CD4-positive, alpha-beta T cell treated with Interleukin-10 for 1 hour (primary cell): ENCODE measurements at places on chromosomes 7 and 10.

GRCh38 chr10:131533846-131534526 is 222.5 kb upstream of the TCERG1L start:
- DNase-seq, result no peak

DNA sequence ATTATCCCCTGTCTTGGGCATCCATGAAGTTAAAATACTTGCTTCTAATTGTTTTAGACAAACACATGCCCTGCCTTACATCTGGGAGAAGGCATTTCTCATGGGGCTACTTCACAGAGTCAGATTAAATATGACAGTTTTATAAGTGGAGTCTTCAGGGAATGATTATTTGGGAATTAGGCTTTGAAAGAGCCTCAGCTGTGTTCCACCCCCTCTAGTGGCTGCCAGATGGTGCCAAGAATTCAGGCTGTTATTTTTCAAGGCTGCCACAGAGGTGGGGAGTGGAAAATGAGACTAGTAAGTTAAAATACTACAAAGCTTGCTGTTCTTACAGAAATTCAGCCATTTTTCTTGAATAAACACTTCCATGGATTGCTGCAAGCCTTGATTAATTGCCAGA is 45.8 kb upstream of the DNAH11 start:
- DNase-seq, result no peak

- no peak for DNase-seq
Observed at GRCh38 chr10:75276069-75276872, 40.5 kb upstream of the COMTD1 start.

- DNase-seq, result no peak
Observed at GRCh38 chr7:38702002-38702535, 70.9 kb upstream of the AMPH start.

DNA sequence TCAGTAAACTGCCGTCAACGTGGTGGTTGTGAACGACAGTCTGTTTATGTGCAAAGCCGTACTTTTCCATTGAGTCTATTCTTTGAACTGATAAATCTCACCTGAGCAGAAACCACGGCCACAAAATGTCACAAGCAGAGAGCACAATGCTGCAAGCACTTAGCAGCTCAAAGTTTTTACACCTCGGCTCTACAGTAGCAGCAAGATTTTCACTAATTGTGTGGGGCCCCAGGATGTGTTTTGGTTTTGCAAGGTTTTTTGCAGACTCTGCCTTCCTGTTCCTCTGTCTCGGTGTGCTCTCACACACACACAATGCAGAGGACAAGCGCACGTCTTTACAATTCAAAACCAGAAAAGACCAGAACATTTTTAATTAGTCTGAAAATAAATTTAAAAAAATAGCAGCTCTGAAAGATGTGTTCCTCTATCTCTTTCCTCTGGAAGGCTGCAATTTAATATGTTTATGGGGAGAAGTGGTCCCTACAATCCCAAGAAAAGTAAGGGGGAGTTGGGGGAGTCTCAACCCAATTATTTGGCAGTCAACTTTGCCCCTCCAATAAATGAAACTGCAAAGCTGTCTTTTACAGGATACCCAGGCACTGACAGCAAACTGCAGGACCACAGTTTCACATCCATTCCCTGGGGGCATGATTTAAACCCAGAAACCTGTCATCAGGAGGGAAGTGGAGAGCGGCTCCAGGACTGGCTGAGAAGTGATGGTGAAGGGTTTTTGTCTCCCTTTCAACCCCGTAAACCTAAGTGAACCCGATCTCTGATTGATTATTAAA is 73.8 kb upstream of the SFMBT2 start:
- DNase-seq, result peak; percentile 74

- no peak for DNase-seq
Observed at GRCh38 chr10:30704026-30704600, 74.6 kb upstream of the LYZL2 start.

- no peak for DNase-seq
Observed at GRCh38 chr10:31073211-31073610, 41.5 kb upstream of the ZNF438 start.

- no peak for DNase-seq
Observed at GRCh38 chr10:114022766-114023597, 20.7 kb upstream of the ADRB1 start.

GRCh38 chr7:4575254-4575653 is 106.8 kb upstream of the FOXK1 start:
- DNase-seq, result no peak

- no peak for DNase-seq
Observed at GRCh38 chr10:121310151-121310711, 288.0 kb downstream of the FGFR2 start.

GRCh38 chr10:113329121-113329596 is 223.7 kb upstream of the HABP2 start:
- DNase-seq, result no peak

DNA sequence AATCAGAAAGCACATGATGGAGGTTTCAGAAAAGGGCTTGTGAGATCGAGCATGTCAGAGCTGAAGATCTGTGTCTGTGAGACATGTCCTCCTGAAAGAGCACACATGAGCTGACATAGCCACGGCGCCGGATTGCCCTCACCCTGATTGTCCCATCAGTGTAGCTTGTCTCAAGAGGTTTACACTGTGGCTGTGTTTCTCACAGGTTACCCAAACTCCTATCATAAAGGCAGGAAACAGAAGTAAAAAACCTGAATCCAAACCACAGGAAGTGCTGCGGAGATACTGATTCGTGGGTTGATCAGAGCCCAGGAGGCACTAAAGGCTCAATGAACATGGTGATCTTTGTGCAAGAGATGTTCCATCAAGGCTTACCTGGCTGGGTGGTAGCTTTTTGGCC is 3.9 kb upstream of the ATP6V0E2 start:
- peak; percentile 73 for DNase-seq

GRCh38 chr10:4434516-4435071 is 391.4 kb upstream of the AKR1E2 start:
- no peak for DNase-seq

DNA sequence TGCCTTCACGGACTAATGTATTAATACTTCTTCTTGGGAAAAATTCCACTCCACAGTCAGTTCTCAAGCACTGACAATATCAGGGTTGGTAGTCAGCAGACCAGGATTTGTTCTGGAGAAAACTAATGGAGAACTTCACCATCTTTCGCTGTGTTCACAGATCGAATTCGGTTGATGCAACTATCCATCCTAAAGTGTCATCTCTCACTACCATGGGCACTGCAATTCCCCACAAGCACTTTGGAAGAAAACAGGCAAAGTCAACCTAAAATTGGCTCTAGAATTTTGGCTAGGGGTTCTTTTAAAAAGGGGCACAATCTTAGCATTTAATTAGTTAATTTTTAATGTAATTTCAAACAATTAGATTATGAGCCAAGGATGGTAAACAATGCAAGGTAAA is 164.4 kb downstream of the HGF start:
- DNase-seq, result no peak

- no peak for DNase-seq
Observed at GRCh38 chr7:84073186-84073875, 121.3 kb downstream of the SEMA3A start.

DNA sequence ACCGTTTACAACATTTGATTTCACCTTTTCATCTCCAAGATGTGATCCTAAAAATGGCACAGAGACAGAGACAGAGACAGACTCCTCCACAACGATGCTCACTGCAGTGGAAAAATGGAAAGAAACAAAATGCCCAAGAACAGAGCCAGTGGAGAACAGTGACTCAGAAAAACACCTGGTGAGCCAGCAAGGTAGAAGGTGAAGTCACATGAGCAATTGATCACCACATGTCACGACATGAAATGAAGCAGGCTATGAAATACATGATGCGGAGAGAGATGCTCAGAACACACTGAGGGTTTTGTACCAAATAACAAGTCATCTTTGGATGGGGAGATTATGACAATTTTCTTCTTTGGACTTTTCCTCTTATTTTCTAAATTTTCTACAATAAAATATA is 3.5 kb downstream of the MSMB start:
- DNase-seq, result no peak

- DNase-seq, result peak; percentile 82
Observed at GRCh38 chr7:128425850-128426249, 16.1 kb upstream of the IMPDH1 start.

DNA sequence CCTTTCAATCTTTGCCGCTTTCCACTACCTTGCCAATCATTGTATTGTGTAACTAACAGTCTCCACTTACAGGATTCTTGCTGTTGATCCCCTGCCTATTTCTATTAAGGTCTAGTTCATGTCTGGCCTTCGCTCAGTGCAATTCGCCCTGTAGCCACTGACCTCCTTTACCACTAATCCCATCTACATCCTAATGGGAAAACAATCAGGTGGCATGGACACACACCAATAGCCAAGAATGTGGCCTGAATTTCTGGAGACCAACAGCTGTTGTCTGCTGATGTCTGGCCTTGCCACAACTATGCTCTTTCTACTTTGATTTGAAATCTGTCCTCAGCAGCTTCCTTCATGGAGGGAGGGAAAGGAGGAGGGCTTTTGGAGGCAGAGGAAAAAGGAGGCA is 546.2 kb downstream of the SORCS3 start:
- no peak for DNase-seq

- no peak for DNase-seq
Observed at GRCh38 chr10:102819054-102819453, 18.2 kb downstream of the CYP17A1 start.

GRCh38 chr7:142983825-142984224 is 21.7 kb upstream of the KEL start:
- no peak for DNase-seq

DNA sequence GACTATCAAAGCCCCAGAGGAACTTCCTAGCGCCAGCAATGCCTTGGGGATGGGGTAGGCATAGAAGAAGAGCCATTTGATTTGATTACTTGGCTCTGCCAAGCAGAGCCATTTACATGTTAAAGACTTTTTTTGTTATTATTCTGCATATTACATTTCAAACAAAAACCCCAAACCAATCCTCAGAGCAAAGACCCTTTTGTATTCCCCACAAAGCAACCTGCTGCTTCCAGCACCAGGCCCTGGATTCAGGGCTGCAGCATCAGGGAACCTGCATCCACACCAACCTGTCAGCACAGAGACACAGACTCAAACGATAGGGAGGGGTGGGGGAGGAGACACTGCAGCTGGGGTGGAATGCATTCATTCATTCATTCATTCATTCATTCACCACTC is 73.2 kb downstream of the GRID1 start:
- DNase-seq, result no peak

- peak; percentile 8 for DNase-seq
Observed at GRCh38 chr10:111360260-111360925, 283.6 kb downstream of the ADRA2A start.

DNA sequence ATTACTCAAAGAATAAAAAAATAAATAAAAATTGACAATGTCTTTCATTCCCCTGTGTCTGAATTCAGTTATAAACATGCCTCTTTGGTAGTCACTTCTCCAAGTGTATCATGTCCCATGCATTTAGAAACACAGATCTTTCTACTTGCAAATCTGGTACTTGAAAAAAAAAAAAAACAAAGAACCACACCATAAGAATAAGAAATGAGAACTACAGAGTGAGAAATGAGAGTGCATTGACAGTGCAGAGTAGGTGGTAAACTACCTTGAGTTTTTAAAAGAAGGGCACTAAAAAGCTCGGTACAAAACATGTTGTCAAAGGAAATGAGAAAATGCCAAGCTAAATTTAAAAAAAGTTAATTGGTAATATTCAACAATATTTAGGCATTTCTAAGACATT is 123.0 kb downstream of the GPR85 start:
- DNase-seq, result no peak

- no peak for DNase-seq
Observed at GRCh38 chr7:108627476-108628051, 57.9 kb downstream of the DNAJB9 start.

GRCh38 chr7:7256731-7257274 is 74.5 kb downstream of the C1GALT1 start:
- no peak for DNase-seq

DNA sequence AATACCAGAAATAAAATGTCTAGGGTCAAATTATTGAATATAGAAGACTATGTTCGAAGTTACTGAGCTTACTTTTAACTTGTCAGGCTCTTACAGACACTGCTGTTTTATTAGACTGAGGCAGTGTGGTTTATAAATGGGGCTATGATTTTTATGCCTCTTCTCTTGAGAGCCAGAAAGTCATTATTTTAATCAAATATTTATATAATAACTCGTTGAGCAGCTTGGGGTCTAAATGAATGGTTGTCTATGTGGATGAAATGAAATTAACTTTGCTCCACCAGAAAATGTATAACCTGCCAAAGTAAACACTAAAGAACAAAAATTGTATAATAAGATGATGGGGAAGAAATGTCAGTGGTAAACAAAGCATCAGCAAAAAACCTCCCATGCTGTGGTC is 175.6 kb upstream of the THSD7A start:
- no peak for DNase-seq

GRCh38 chr10:62843600-62843999 is 27.4 kb upstream of the EGR2 start:
- DNase-seq, result no peak

DNA sequence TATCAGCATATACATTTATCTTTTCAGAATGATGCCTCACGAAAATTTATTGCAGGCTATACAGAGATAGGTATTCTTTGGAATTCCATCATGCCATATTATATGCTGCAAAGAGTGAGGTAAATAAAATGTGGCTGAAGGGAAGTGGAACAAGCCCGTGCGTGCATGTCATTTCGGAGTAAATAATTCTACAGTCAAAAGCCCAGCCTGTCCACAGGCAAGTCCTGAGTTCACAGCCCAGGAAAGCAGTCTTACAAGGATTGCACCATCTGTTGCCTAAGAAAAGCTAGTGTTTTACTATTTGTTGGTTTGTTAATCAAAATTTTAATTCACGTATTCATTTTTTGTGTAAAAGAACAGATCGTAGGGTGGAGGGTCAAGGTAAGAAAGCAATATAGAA is 292.4 kb upstream of the AKR1E2 start:
- no peak for DNase-seq

GRCh38 chr7:99576251-99576650 is 17.8 kb downstream of the ZNF655 start:
- no peak for DNase-seq

DNA sequence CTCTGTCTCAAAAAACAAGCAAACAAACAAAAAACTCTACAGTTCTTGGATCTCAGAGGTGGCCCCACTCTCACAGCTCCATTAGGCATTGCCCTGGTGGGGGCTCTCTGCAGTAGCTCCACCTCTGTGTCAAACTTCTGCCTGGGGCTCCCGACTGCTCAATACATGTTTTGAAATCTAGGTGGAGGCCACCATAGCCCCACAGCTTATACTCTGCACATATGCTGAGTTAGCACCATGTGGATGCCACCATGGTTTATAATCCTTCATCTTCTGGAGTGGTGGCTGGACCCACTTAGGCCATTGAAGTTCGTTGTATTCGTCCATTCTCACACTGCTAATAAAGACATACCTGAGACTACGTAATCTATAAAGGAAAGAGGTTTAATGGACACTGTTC is 78.4 kb downstream of the SEPTIN14 start:
- no peak for DNase-seq

DNA sequence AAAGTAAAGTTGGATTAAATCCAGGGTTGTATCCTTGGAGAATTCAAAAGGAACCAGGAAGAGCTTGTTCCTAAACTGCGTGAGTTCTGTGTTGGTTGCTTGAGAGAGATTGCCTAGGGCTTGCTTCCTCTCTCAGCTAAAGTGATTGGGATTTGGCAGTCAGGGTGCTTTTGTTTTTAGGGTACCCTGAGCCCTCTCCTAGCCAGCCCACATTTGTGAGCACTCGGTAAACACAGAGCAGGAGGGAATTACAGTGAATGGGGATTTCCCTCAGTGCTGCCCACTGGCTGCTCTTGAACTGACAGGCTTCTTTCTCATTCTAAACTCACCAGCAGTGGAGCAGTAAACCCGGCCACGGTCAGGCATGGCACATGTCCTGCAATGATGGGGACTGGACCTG is 146.9 kb downstream of the TPST1 start:
- DNase-seq, result no peak
